ENCODE measurements at places on chromosomes 13 and 19.

- no peaks in the 10 kb centered on the region for H3K27me3 ChIP-seq
- no peak overlapping the region for H3K27ac ChIP-seq
- peak overlapping the region; percentile 52 for H3K4me3 ChIP-seq
- no peak for DNase-seq
These were observed 470 bp downstream of the ZNF835 start for GRCh38 chr19:56670961-56671612.

- H3K4me1 ChIP-seq = no peaks in the 10 kb centered on the region
- no peak overlapping the region for H3K27ac ChIP-seq
- no peaks in the 10 kb centered on the region for H3K27me3 ChIP-seq
These were observed 209.2 kb downstream of the TSHZ3 start for GRCh38 chr19:31139871-31140505.

GRCh38 chr19:5048091-5048726, 79.3 kb downstream of the KDM4B start:
- peaks cover 11% of the 10 kb centered on the region for H3K36me3 ChIP-seq
- H3K4me1 ChIP-seq = peaks cover 55% of the 10 kb centered on the region
- DNase-seq = no peak
- H3K27me3 ChIP-seq = no peaks in the 10 kb centered on the region
- peak overlapping the region; percentile 76 for H3K27ac ChIP-seq
- no peak overlapping the region for H3K4me3 ChIP-seq

DNA sequence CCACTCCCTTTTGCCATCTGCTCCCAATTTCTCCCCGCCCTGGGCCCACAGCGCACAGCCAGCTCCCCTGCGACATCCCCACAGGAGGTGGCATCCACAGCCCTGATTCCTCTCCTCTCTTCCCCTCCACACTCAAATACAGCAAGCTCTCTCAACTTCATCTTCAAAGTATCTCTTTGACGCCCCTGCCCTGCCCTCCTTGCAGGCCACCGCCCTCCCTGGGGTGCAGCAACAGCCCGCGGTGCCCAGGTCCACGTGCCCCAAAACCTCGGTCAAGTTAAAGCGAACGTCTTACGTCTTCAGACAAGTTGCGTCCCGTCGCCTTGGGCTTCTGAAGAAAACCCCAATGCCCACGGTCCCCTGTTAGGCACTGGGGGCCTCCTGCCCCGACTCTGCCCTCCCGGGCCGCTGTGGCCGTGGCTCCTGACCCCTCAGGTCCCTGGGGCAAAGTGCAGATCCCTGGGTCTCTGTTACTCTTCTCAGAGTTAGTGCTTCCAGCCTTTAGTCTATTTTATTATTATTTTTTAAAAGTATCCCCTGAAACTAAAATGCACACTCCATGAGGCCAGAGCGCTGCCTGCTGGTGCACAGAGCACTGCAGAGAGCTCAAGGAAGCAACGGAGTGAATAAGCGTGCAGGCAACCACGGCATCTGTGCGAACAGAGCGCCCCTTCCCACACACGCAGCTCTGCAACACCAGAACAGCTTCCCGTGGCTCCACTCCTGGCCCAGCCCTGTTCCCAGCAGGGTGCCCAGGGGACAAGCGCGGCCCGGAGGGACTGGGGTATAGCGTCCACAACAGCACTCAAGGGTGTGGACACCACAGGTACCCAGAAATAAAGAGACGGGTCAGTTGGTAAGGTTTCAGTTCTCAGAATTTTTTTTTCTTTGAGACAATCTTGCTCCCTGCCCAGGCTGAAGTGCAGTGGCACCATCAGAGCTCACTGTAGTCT, 26.4 kb downstream of the IL17D start:
- H3K27me3 ChIP-seq = no peaks in the 10 kb centered on the region
- H3K27ac ChIP-seq = no peak overlapping the region
- H3K4me3 ChIP-seq = no peak overlapping the region
- H3K36me3 ChIP-seq = peaks cover 6% of the 10 kb centered on the region

- no peak for DNase-seq
- no peak overlapping the region for H3K27ac ChIP-seq
- no peaks in the 10 kb centered on the region for H3K4me1 ChIP-seq
- no peak overlapping the region for H3K4me3 ChIP-seq
- H3K27me3 ChIP-seq = no peaks in the 10 kb centered on the region
These were observed 3.8 kb upstream of the ALOX5AP start for GRCh38 chr13:30731361-30732045.

- no peak overlapping the region for H3K4me3 ChIP-seq
- H3K36me3 ChIP-seq = no peaks in the 10 kb centered on the region
- no peaks in the 10 kb centered on the region for H3K27me3 ChIP-seq
- no peak overlapping the region for H3K27ac ChIP-seq
These were observed 94.2 kb downstream of the FRY start for GRCh38 chr13:32125751-32126150.

GRCh38 chr19:658916-659839, 3.8 kb downstream of the RNF126 start:
- H3K4me1 ChIP-seq = peaks cover 82% of the 10 kb centered on the region
- H3K27me3 ChIP-seq = no peaks in the 10 kb centered on the region
- no peak for DNase-seq
- H3K36me3 ChIP-seq = peaks cover under 1% of the 10 kb centered on the region
- H3K27ac ChIP-seq = peak overlapping the region; percentile 99
- peak overlapping the region; percentile 85 for H3K4me3 ChIP-seq

DNA sequence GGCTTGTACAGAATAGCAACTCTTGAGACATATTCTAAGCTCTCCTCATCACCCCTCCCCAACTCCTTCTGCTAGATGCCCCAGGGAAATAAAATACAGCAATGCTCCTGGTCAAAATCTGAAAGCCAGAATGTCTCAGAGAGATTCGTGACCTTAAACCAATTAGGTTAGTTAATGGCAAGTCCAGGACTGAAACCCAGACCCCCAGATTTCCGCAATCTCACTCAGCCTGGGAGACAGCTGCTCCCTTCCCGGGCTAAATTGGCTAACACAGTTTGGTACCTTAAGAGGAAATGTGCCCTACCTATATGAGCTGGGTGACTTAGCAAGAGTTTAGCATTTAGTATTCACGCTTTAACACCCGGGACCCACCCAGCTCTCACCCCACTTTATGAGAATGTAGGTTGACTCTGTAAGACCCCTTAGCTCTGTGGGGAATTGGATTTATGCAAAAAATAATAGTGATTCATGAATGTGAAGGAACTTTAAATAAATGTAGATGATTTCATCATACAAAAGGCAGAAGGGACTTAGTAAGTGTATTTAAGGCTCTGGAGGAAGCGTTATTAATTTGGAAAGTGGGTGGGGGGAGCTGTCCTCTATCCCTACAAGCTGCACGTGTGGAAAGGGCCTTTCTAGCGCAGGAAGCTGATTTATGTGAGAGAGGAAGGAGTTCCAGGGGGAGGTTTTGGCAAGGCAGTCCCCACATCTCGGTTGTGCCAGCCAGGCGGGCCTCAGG, 1.1 kb downstream of the DLEU7 start:
- peaks cover 7% of the 10 kb centered on the region for H3K4me1 ChIP-seq
- no peaks in the 10 kb centered on the region for H3K36me3 ChIP-seq
- no peak overlapping the region for H3K4me3 ChIP-seq
- no peak overlapping the region for H3K27ac ChIP-seq

DNA sequence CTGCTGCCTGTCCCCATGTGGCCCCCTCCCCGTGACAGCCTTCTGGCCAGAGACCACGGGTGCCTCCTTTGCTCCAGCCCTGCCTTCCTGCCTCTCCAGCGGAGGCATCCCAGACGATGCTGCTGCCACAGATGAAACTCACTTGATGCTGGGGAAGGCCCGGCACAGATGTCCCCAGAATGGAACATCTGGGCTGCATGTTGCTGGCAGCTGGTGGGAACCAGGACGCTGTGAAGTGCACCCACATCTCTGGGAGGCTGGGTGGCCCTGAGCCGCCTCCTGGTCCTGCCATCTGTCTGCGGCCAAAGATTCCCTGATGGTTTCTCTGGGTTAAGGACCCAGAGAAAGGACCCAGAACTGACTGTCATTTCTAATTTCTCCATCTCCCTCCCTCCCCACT, 51.9 kb upstream of the PTPRS start:
- no peaks in the 10 kb centered on the region for H3K4me1 ChIP-seq
- H3K36me3 ChIP-seq = no peaks in the 10 kb centered on the region
- H3K27me3 ChIP-seq = peaks cover 89% of the 10 kb centered on the region
- DNase-seq = no peak
- no peak overlapping the region for H3K27ac ChIP-seq

DNA sequence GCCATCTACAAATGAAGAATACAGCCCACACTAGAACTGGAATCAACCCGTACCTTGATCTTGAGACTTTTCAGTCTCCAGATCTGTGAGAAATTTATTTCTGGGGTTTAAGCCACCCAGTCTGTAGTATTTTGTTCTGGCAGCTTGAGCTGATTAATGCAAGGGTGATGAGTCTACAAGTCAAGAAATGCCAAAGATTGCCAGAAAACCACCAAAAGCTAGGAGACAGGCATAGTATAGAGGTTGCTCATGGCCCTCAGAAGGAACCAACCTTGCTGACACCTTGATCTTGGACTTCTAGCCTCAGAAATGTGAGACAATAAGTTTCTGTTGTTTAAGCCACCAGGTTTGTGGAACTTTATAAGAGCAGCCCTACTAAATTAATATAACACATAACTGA, 428.2 kb upstream of the KLF12 start:
- H3K27me3 ChIP-seq = no peaks in the 10 kb centered on the region
- H3K36me3 ChIP-seq = no peaks in the 10 kb centered on the region
- no peaks in the 10 kb centered on the region for H3K4me1 ChIP-seq

GRCh38 chr19:2542341-2543069, 66.6 kb downstream of the GADD45B start:
- H3K36me3 ChIP-seq = no peaks in the 10 kb centered on the region
- peaks cover 67% of the 10 kb centered on the region for H3K4me1 ChIP-seq
- no peak overlapping the region for H3K4me3 ChIP-seq
- H3K27ac ChIP-seq = peak overlapping the region; percentile 84

DNA sequence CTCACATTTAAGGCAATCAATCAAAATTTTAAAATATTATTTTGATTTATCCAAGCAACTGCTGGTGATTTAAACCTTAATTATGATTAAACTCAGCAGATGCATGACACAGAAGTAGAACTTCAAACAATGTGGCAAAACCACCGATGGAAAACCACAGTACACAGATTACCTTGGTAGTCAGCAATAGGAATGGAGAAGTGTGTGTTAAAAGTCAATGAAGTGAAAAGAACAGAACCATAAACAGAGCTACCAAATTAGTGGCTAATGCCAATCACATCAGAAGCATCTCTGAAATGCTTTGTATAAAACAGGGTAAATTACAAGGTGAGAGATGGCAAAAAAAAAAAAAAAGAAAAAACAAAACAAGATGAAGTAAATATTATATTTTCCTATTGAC, 31.2 kb downstream of the KATNAL1 start:
- H3K27ac ChIP-seq = no peak overlapping the region
- no peak overlapping the region for H3K4me3 ChIP-seq
- H3K36me3 ChIP-seq = peaks cover 13% of the 10 kb centered on the region
- no peaks in the 10 kb centered on the region for H3K4me1 ChIP-seq

Measured in esophagus squamous epithelium (tissue), 5 donors.